ENCODE measurements at places on chromosomes 6 and 20.

DNA sequence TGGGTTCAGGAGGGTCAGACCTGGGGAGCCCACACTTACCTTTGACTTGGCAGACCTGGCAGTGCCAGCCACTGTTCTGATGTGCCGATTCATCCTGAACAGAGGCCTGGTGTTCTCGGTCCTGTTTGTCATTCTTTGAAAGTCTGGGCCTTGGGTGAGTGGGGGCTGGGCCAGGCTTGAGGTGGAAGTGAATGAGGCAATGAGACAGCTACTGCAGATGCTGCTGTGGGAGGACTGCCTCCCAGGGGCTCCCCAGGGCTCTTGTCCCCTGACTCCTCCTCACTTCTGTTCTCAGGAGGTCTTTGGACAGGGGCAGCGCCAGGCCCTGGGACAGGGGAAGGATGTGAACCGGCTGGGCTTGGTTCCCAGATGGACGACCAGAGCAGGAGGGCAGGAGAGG, 5.6 kb upstream of the TREML4 start:
- no peak for DNase-seq

- DNase-seq, result no peak
These were observed 1027.6 kb downstream of the EYS start for GRCh38 chr6:64679416-64679815.

DNA sequence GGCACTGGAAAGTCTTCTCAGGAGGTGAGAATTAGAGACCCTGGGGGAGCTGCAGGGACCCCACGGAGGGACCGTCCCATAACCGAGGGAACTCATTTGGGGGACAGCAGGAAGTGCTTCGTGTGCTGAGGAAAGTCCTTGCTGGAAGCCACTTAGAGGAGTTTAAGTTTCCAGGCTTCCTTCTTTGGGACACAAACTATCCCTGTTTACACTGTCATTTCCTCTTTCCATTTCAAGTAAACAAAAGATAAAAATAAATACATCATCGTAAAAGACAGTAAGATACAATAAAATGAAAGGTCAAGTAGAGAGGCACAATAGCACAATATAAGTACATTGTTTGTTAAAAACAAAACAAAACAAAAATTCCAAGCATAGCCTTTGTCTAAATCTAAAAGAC, 101.2 kb downstream of the TTLL2 start:
- DNase-seq, result no peak

GRCh38 chr6:119481976-119482375, 132.4 kb upstream of the MAN1A1 start:
- no peak for DNase-seq

DNA sequence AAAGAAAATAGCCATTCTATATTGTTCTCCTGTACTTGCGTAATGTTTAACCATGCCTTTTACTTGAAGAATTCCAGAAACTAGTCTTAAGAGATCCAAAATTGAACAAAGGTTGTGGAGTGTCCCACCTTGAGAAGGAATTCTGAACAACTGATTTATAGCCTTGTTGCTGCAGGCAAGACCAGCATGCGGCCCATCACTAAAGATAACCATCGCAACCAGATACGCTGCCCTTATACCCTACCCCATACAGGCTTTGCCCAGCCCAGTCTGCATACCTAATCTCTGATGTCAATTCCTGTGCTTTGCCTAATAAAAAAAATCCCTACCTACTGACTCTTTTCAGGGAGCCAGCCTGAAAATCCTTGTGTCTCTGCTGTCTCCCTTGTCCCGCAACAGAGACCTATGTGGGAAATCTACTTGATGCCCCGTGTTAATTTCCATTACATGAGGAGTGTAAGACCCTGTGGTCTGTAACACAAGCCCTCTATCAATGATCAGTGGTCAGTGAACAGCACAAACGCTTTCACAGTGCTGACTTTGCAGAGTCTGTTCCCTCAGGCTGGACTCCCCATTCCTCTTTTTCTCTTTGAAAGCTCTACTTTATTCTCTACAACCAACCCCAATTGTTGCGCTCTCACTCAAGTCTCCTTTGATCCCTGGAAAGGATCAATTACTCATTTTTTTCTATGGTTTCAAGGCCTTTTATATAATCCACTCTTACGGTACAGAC, 125.7 kb upstream of the BTBD3 start:
- no peak for DNase-seq

GRCh38 chr6:116229287-116229913, 24.5 kb downstream of the TSPYL4 start:
- no peak for DNase-seq

DNA sequence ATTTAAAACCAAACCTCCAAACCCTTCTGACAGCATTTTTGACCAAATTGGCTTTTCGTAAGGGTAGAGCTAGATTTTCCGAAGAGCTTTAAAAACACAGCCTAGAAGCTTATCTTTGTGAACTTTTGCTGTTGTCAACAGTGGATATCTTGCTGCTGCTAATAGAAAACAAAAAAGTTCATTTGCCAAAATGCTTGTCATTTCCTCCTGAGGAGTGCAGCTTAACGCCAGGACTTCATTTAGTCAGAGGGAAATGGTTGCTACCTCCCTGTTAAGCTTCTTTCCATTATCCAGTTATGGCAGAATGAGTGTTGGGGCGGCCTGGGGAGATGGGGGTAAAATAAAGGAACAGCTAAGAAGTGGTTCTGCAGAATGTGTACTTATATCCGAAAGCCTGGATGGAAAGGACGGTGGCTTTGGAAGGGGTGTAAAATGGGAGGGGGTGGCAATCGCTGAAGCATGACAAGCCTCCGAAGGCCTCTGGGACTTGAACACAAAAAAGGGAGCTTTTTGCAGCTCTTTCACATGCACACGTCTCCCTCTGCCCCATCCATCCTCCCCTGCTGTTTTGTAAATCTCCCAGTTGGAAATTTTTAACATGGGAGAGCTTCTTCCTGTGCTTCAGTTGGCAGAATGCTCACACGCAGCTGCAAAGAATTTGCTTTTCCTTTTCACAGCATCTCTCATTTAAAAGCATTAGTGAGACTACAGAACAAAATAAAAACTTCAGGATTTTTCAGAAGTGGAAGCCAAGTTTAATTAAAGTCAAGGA, 22.5 kb downstream of the JARID2 start:
- no peak for DNase-seq

GRCh38 chr6:166112580-166112979, 55.1 kb downstream of the TBXT start:
- DNase-seq, result no peak

DNA sequence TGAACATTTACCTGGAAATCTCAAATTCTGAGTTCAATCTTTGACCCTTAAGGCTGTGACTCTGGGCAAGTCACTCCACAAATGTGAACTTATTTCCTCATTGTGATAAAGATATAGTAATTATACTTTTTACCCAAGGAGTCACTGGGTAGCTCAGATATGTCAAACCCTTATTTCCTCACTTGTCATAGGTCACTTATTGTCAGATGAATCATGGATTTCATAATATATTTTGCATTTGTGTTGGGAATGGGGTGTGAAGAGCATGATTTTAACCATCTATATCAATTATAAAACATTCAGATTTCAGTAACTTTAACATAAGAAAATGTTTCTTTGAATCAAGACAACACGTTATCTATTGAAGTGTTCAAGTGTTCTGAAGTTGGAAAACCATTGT, 3.7 kb upstream of the CARMIL1 start:
- no peak for DNase-seq

- no peak for DNase-seq
These were observed 8.5 kb downstream of the PABPC1L start for GRCh38 chr20:44918342-44918741.

GRCh38 chr6:150681578-150682395, 82.1 kb downstream of the PLEKHG1 start:
- no peak for DNase-seq

DNA sequence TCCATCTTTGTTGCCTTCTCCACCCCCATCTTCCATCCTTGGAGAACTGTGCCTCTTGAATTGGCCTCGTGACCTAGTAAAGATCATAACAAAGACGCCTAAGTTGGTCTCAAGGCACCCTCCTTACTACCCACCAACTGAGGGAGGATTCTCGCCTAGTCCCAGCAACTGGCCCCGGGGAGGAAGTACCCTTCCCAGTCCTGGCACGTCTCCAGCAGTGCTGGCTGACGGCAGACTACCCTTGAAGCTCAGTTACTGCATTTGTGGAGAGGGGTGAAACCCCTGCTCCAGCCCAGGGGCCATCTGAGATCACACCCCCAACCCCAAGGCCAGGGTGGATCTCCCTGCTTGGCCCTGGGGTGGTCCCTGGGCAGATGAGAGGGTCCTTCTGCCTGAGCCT, 2.1 kb upstream of the OSBPL2 start:
- no peak for DNase-seq

- no peak for DNase-seq
These were observed 93.7 kb downstream of the SULF2 start for GRCh38 chr20:47691625-47692024.

- no peak for DNase-seq
These were observed 71.8 kb upstream of the HINT3 start for GRCh38 chr6:125884634-125885371.

DNA sequence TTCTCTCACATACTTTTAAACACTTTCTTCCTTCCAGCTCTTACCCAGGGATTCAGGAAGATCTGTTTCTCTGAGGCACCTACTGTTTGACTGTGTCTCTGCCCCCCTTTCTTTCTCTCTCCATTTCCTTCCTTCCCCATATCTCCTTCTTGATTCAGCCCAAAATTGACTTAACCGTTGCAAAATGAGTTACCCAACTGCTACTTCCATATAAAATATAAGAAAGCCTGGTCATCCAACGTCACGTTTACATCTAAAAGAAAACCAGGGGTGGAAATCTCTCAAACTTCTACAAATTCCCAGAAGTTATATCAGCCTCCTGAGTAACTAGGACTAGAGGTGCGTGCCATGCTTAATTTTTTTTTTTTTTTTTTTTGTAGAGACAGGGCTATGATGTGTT, 95.2 kb upstream of the INSM1 start:
- DNase-seq, result no peak

- no peak for DNase-seq
These were observed 41.9 kb upstream of the TAB2 start for GRCh38 chr6:149275621-149276020.

DNA sequence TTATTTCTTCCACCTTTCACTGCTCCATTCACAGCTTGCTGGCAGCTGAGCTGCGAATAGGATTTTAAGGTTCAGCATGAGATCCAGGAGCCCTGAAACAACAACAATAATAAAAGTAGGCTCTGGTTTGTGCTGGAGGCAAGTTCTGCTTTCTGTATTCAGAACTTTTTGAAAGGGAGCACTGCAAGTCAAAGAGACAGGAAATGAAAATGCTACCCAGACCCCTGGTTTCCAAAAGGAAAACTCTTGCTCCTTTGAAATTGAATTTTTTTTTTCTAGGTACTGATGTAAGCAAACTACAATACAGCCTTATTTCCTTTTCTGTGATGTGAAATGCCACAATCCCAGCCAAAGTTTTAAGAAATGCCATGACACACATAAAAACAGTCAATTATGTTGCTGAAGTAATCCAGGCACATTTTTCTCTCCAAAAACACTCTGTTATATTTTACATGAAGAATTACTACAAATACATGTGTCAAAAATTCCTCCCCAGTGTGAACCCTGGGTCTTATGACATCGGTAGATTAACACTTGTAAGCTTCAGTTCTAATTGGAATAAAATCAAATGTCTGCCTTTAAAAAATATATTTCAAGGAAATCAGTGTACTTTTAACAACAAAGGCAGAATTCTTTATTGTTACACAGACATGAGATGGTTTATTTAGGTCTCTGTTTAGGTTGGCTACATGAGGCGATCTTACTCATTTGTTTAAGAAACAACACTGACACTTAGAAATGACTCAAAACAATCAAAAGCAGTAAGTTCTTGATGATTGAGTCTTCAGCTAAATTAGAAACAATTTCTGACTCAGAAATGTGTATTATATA, 656.7 kb downstream of the EPHA7 start:
- DNase-seq, result no peak

DNA sequence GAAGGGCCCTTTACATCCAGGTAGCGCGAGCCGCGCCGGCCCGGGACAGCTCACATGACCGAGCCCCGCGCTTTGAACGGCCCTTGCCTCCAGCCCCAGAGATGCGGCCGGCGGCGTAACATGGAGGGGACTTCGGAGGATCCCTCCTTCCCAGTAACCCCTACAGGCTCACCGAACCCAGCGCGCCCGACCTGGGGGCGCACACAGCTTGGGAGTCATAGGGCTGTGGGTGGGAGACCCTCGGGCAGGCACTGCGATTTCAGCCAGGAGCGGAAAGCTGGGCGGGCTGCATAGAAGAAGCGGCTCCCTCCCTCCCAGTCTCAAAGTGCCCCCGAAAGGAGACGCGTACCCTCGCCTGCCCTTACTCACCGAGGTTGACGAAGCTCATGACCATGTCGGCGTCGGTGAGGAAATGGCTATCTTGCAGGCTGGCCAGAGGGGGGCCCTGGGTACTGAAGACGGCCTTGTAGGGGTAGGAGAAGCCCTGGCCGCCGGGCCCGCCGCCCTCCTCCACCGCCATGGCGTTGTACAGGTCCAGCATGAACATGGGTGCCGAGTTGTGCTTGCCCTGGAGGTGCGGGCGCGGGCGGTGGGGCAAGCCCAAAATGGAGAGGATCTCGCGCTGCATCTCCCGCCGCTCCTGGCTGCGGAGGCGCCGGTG, 975 bp downstream of the BMP7 start:
- DNase-seq, result no peak

- no peak for DNase-seq
These were observed 155.2 kb upstream of the RSPO3 start for GRCh38 chr6:126963077-126963809.

DNA sequence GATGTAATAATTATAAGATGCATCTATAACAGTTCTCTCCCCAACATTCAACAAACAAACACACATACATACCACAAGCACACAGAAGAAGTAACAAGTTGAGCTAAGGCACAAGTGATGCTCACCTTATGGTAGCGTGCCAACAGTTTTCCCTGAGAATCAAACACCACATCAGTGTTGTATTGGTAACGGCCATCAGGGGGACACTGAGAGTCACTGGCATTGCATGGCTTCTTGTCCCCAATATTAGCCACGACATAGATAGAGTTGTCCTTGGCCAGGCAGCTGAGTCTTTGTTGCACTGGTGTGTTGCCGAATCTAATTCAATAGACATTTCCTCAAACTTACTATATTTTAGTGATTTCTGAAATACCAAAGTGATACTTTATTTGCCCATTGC, 14.8 kb upstream of the VNN1 start:
- DNase-seq, result no peak

- no peak for DNase-seq
These were observed 59.2 kb upstream of the SLC32A1 start for GRCh38 chr20:38665094-38665493.

- DNase-seq, result no peak
These were observed 184.9 kb downstream of the TINAG start for GRCh38 chr6:54493138-54493537.

DNA sequence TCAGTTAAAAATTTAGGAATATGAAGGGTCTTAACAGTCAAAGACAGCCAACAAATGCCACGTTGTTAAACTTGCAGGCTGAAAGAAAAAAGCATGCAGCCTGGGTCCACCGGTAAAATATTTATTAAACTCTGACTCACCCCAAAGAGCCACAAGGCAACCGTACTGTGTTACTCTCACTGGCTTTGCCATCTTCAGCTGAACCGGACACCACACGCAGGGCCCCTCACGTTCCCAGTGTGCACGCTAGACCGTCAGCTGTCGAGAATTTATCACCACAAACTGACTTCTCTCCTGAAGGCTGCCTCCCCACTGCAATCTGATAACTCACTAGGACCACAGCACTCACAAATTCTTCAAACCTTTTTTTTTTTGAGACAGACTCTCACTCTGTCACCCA, 30.7 kb downstream of the HUS1B start:
- DNase-seq, result no peak

All from stimulated activated naive CD8-positive, alpha-beta T cell treated with anti-CD3 and anti-CD28 coated beads, Interleukin-15, Interleukin-2, amounts not matched to agents 100 U/mL and 50 U/mL, for 24 hours (primary cell).